ENCODE measurements at places on chromosomes 16 and 17.

- DNase-seq = no peak
Measured at GRCh38 chr17:510226-510917, 157.8 kb upstream of the RPH3AL start.

- DNase-seq = no peak
Measured at GRCh38 chr17:53919356-53919755, 96.6 kb downstream of the KIF2B start.

DNA sequence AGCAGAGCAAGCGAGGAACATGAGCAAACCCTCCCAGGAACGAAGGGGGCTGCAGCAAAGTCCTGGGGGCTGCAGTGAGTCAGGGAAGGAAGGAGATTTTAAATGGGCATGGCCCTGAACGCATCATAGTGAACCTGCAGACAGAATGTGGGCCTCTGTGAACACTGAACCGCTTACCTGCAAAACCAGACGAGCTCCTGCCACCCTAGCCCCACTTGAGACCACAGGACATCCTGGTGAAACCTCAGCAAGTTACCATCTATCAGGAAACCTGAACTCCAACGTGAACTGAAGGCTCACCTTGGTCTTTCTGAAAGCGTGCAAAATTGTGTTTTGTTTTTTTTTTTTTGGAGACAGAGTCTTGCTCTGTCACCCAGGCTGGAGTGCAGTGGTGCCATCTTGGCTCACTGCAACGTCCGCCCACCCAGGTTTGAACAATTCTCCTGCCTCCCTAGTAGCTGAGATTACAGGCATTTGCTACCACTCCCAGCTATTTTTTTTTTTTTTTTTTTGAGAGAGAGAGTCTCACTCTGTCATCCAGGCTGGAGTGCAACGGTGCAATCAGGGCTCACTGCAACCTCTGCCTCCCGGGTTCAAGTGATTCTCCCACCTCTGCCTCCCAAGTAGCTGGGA, 30.8 kb downstream of the FANCA start:
- DNase-seq = no peak

DNA sequence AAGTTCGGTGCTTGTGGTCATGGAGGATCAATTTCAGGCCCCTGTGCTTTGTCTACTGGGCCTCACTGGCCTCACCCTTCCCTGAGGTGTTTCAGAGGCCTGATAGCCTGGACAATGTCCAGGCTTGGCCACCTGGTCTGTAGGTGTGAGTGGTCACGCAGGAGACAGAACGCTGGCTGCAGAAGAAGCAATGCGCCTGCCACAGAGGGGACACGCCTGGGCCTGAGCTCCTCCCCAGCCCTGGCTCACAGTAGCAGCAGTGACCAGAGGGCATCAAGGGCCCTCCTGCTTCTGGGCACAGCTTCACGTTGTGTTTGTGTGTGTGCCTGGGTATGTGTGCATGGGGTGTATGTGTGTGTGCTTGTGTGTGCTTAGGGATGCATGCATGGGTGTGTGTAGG, 1.9 kb upstream of the PITPNM3 start:
- no peak for DNase-seq

- DNase-seq = no peak
Measured at GRCh38 chr16:88531931-88532433, 38.2 kb upstream of the ZC3H18 start.

DNA sequence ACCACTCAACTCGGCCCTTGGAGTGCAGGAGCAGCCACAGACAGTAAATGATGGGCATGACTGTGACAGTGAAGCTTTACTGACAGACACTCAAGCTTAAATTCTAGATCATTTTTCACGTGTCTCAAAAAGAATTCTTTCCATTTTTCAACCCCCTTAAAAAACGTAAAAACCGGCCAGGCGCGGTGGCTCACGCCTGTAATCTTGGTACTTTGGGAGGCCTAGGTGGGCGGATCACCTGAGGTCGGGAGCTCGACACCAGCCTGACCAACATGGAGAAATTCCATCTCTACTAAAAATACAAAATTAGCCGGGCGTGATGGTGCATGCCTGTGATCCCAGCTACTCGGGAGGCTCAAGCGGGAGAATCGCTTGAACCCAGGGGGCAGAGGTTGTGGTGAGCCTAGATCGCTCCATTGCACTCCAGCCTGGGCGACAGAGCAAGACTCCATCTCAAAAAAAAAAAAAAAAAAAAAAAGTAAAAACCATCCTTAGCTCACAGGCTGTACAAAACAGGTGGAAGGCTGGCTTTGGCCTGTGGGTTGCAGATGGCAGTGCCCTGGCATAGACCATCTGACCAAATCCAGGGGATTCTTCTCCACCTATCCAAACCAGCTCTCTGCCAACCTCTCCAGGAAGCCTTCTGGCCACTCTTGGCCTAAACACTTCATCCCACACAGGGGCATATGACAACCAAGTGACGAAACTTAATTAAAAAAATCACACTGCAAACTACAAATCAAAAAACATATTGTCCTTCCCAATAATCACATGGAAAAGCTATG, 18.3 kb downstream of the TBC1D16 start:
- no peak for DNase-seq

GRCh38 chr16:54073356-54073755, 213.2 kb downstream of the IRX3 start:
- DNase-seq = no peak

GRCh38 chr17:7018331-7018964, 4.4 kb upstream of the BCL6B start:
- no peak for DNase-seq

- DNase-seq = no peak
Measured at GRCh38 chr17:72838581-72838980, 253.9 kb downstream of the SLC39A11 start.

DNA sequence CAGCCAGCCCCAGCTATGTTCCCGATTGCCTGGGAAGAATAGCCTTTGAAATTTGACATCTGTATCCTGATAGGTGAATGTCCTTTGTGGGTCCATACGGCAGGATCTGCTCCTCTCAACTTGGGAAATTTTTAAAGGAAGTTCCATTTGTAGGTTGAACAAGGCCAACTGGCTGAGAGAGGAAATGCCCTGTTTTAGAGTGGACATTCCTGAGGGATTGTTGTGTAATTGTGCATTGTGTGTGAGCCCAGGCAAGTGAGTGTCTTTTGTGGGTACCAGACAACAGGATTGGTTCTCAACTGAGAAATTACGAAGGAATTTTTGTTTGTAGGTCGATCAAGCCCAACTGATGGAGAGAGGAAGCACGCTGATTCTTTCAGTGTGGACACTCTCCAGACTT, 2.6 kb upstream of the CPHXL2 start:
- DNase-seq = no peak

DNA sequence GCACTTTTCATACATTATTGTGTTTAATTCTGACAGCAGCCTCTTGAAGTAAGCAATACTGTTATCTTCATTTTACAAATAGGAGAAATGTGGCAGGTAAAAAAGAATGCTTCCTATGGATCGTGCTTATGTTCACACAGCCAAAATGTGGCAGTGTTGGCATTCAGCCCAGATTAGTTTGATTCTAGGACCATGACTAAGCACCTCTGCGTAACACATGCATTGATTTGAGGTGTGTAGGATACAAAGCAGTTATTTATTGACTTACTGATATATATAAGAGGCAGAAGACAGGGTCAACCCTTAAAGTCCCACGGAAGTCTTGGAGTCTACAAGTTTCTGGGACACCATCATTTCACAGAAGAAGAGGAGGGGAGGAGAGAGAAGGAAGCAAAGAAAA, 1144.4 kb upstream of the GOT2 start:
- no peak for DNase-seq

DNA sequence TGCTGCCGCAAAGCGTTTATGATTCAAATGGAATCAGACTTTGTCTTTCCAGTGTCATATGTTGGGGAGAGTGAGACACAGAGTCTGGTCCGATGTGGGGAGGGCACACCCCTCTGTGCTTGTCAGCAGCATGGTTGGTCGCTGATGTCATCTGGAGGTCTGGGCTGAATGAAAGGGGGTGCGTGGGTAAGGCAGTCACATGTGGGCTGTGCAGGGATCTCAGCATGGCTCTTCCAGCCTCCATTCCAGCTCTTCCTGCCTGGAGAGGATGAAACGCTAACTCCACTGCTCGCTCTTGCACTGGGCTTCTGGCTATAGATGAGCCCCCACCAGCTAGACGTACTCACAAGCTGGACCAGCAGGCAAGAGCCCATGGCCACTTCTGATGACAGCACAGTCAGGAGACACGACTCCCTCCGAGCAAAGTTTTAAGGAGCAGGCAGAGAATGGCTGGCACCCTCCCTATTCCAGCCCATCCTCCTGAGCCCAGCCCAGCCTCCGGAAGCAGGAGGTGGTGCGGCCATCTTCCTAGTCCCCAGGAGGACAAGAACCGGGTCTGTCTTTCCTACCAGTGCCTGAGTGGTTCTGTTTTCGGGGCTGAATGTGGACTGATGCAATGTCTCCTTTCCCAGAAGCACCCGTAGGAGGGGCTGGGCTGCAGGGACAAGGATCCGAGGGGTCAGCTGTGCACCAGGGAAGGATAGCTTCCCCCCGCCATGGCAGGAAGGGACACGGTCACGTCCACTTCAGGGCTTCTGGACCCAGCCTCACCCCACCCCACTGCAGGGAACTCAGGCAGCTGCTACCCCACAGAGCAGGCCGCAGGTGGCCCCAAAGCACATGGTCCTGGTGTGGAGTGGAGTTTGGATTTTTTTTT, 41.5 kb upstream of the CBFA2T3 start:
- DNase-seq = no peak

- DNase-seq = no peak
Measured at GRCh38 chr17:4950075-4950745, 709 bp upstream of the ENO3 start.

GRCh38 chr17:82375359-82376041, 3.9 kb downstream of the UTS2R start:
- DNase-seq = no peak

DNA sequence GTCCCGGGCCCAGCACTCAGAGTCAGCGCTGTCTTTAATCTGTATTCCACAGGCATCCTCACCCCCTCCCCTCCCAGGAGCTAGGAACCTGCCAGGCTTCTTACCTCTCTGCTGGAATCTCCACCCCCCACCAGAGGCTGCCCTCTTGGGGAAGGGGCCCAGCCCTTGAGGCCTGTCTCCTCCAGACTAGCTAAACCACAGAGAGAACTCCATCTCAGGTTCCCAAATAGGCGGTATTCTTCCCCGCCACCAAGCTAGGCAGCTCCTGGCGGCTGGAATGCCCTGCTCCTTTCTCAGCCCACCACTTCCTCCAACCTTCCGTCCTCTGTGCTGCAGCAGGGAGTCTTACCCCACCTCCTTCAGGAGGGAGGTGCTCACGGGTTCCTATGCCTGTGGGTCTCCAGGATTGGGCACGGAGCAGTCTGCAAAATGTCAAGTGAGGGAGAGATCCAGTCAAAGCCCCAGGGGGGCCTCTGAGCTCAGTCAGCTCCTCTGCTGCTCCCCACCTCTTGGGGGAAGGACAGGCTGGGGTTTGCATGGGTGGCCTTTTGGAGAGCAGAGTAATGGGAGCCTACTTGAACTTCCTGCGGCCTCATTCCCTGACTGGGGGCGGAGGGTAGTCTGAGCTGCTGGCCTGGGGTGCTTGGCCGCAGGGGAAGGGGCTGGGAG, 55.7 kb downstream of the SREBF1 start:
- no peak for DNase-seq

GRCh38 chr17:68646626-68647526, 45.7 kb upstream of the FAM20A start:
- no peak for DNase-seq

DNA sequence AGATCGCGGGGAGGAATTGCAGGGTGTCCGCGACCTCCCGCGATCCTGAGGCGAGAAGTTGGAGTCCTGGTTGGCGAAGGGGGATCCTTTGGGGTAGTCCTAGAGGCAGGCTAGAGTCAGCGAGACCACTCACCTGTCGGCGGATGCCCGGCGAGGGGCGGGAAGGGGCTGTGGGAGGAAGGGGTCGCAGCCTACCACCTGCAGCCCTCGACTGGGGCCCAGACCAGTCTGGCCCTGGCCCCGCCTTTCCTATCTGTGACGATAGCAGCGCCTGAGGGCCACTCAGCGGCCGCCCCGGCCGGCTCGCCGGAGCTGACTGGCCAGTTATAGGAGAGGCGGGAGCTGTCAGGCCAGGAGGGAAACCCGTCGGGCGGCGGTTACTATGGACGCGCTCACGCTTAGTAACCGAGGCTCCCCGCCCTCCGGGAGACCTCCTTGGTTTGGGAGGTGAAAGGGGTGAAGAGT, at the start of gene TEKT3:
Gene TEKT3 (minus strand): TSS at position 213 of the 465 bp plus-strand sequence. CDS start 10,012 bp downstream, outside the sequence.
- no peak for DNase-seq

- no peak for DNase-seq
Measured at GRCh38 chr16:30946671-30947540, 2.0 kb upstream of the ORAI3 start.

DNA sequence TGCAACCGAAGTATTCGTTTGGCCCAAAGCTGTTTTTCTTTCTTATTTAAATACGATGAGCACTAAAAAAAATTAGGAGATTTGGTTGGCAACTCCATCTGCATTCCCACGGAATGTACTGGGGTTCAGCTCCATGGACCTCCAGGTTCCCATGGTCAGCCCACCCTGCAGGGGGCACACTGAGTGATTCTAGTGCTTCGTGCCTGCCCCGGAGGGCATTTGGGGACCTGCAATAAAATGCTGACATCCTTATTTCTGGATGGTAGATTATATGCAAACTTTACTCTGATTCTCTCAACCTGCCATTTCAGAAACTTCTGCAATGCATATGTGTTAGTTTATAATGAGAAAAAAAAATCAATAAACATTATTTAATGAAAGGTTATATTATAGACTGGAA, 339.4 kb downstream of the XYLT1 start:
- no peak for DNase-seq

DNA sequence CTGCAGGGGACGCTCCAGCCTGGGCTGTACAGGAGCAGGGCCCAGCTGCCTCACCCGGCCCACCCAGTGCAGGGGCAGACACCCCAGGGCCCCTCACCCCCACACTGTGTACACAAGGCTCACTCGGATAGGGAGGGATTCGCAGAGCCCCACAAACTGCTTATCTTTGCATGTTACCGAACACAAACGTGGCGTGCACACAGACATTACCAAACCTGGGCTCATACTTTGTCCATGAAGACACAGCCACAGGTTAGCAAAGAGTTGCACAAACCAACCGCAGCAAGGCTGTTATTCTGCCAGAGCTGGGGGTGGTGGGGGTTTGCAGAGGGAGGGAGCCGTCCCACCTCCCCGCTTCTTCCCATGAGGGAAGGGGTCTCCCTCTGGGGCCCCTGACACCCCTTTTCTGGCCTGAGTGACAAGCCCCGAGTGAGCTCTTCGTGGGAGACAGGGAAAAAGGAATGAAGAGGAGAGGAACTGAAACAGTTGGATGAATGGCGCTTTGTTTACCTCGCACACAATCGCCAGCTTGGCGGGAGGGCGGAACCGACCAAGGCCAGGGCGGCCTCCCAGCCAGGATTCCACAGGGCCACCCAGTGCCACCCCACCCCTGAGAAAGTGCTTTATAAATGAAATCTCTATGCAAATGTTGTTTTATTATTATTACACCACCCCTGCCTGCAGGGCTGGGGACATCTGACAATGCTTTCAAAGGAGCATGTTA, 434 bp upstream of the CPSF4L start:
- DNase-seq = no peak

DNA sequence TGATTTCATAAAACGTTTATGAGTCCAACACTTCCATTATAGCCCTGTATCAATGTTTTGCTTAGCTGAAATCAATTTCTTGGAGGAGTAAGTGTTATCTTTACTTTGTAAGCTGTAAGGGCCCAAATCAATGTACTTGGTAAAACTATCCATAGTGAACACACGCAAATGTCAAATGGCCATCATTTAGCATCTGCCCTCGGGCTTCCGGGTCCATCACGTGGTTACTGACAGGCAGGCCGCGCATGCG, 687 bp upstream of the NARF start:
- no peak for DNase-seq

Data from stimulated activated CD4-positive, alpha-beta T cell treated with anti-CD3 and anti-CD28 coated beads, TNF-alpha, amount 100 ng/mL, for 24 hours (primary cell).